ENCODE measurements at places on chromosomes 4 and X.

GRCh38 chrX:54076903-54077302, 32.6 kb upstream of the PHF8 start:
- DNase-seq = peak; percentile 49

DNA sequence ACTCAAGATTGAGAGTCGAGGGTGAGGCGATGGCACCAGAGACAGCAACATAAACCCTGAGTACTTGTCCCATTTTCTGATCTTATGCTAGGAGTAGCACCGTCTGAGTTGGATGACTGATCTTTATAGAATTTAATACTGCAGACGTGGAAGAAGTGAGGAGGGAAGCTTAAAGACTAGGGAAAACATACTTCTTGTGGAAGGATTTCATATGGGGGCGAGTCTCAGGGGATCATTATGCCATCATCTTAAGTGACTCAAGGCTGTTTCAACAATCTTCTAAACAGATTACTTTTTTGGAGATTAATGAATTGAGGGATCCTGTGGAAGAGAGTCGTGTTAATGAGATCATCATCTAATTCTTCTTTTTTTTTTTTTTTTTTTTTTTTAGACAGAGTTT, 17.2 kb upstream of the FAT1 start:
- peak; percentile 83 for DNase-seq

DNA sequence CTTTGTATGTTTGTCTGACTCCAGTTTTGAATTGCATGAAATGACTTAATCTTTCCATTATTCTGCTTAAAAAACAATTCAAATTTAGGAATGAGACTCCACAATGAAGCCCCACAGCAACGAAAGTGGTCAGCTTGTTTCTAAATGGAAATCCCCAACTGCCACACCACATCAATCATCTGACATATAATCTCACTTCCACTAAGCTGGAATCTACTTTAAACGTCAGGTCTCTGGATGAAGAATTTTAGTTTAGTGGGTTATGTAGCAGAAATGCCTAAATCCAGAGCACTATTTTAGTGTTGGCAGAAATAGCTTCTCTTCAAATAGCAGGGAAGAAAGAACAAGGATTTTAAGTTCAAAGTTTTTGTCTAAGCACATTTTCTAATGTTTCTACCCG, 1.7 kb upstream of the BMP2K start:
- DNase-seq = no peak

DNA sequence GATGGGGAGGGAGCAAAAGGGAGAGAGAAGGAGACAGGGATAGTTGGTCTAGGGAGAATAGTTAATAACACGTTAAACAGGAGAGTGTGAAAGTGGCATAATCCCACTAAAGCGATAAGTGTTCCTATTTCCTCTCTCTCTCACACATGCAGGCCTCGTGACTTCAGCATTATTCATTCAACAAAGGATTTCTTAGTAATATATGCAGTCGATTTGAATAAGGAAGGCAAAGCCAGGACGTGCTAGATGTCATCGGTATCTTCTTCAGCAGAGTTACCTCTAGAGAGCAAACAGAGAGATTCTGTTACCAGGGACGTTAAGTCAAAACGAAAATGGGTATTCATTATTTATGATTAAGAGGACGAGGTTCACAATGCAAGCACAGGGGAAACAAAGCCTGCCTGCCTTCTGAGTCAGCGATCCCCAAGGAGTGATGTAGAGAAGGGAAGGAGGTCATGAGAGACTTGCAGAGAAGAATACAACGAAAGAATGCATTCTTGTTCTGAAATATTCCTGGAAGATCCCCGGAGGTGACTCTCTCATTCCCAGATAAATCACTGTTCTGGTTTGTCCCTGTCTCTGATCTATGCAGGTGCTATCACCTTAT, 1048.4 kb downstream of the NLGN4X start:
- DNase-seq = no peak

DNA sequence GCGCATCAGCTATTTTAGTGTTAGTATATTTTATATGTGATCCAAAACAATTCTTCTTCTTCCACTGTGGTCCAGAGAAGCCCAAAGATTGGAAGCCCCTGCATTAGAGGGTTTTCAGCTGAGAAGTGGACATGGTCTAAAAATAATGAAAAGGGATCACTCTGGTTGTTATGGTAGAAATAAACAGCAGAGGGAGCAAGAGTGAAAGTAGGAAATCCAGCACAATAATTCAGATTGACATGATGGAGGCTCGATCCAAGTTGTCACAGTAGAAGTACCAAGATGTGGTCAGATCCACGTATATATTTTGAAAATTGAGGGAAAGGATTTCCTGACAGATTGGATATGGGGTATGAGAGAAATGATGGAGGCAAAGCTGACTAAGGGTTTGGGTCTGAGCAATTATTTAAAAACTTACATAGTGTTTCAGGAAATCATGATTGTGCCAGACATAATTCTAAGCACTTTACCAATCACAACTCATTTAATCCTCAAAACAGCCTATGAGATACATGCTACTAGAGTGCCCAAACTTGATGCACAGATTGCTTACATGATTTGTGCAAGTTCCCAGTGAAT, 17.0 kb upstream of the TMEM144 start:
- DNase-seq = peak; percentile 12

GRCh38 chr4:17561195-17561909, 15.6 kb upstream of the LAP3 start:
- peak; percentile 78 for DNase-seq

- peak; percentile 28 for DNase-seq
These were observed 104.4 kb downstream of the PJA1 start for GRCh38 chrX:69060631-69061408.

DNA sequence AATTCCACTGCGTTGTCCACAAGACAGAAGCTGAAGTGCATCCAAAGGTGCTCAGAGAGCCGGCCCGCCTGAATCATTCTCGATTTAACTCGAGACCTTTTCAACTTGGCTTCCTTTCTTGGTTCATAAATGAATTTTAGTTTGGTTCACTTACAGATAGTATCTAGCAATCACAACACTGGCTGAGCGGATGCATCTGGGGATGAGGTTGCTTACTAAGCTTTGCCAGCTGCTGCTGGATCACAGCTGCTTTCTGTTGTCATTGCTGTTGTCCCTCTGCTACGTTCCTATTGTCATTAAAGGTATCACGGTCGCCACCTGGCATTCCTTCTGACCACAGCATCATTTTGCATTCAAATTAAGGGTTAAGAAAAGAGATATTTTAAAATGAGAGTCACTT, 115.5 kb downstream of the NFKB1 start:
- DNase-seq = no peak

DNA sequence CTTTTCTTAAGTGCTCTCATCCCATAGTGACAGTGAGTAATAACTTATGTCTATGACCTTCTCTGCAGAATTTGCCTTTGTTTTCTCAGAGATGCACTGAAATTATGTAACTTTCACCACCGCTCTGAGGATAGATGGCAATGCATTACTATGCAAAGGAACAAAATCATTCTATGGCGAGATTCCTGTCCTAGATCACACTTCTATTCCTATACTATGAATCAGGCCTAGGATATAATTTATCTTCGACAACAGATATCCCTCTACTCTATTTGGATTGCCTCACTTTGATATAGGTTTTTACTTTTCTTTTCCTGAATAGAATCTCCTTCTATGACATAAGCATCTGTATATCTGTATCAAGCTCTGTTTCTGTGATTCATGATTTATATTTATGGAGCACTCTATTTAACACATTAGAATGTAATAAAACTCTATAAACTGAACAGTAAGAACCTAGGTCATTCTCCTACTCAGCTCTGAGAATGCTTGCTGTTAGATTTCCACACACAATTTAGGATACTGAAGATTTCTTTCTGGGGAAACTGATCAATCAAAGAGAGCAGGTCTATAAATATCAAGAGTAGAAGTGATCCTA, 1082.3 kb upstream of the ADGRL3 start:
- DNase-seq = no peak

GRCh38 chrX:112802541-112802940, 38.1 kb downstream of the AMOT start:
- no peak for DNase-seq

DNA sequence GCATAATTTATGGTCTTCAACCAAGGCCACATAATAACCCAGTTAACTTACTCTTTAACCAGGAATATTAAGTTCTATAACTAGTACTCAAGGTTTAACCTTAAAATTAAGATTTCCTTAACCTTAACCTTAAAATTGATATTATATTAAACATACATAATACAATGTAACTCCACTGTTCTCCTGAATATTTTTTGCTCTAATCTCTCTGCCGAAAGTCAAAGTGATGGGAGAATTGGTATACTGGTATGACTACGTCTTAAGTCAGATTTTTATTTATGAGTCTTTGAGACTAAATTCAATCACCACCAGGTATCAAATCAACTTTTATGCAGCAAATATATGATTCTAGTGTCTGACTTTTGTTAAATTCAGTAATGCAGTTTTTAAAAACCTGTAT, 22.8 kb downstream of the EREG start:
- DNase-seq = no peak

DNA sequence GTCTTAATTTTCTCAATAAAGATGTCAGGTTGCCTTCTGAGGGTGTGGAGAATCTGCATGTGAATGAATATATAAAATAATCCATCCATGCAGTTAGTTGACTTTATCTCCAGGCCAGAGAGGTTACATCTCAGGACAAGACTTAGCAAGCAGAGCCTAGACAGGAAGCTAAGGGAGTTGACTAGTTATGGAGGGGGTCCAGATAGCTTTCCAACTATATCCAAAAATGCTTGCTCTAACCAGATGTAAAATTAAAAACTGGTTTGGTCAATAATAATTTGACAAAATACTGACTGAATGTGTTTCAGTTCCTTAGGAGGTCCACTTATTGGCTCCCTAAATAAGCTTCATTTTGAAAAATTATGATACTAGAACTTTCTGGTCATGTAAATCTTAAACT, 101.4 kb downstream of the PAPSS1 start:
- no peak for DNase-seq

- no peak for DNase-seq
These were observed 146.8 kb downstream of the DCTD start for GRCh38 chr4:182770259-182770995.

GRCh38 chr4:85928775-85929591, 430.9 kb downstream of the MAPK10 start:
- peak; percentile 66 for DNase-seq

- DNase-seq = no peak
These were observed 291.7 kb upstream of the GATB start for GRCh38 chr4:152052451-152053057.

DNA sequence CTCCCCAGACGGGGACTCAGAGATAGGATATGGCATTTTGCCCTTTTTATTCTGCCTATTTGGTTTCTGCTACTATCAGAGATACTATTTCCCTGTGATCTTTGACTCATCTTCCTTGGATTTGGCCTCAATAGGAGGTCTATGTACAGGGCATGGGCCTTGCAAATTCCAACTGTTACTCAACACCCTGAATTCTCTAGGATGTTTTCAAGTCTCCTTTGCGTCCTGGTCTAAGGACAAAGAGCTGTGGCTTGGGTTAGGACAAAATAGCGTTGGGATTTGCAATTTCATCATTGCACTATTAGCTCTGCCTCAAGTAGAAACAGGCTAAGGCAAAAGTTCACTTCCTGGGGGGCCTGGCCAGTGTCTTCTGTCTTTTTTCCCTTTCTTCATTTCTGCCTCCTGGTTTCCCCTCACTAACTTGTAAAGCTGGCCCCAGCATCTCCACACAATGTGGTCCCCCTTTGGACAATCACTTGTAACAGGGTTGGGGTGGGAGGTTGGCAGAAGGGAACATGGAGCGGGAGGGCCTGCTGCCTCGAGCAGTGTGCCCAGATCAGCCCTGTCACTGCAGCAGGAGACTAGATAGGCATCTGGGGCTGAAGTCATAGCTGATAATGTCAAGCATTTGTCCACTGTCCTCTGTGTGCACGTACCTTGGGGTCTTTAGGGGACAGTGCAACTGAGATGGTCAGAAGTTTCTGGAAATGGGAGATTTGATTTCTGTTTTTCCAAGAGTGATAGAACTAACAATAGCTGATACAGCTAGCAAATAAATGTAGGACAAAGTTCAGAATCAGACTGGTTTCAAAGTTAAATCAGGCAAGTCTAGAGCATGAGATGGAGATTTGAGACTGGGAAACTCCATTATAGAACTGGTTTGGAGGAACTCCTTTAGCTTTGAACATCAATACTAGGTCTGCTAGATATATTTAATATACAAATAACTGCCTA, 25.8 kb upstream of the STBD1 start:
- DNase-seq = no peak

DNA sequence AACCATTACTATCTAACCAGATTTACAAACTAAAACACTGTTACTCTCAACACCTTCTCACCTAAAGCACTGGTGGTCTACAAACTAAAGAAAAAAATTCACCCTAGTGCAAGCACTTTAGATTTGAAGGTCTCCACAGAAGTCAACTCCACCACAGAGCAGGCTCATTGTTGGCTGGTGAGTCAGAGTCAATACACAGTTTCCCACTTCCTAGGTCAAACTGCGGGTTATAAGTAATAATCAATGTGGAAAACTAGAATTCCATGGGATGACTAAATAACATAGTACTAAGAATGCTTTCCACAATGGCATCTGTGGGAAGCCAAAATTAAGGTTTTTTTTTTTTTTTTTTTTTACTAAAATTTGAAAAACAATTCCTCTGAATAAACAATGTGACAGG, 191.8 kb downstream of the PDGFC start:
- DNase-seq = peak; percentile 97

DNA sequence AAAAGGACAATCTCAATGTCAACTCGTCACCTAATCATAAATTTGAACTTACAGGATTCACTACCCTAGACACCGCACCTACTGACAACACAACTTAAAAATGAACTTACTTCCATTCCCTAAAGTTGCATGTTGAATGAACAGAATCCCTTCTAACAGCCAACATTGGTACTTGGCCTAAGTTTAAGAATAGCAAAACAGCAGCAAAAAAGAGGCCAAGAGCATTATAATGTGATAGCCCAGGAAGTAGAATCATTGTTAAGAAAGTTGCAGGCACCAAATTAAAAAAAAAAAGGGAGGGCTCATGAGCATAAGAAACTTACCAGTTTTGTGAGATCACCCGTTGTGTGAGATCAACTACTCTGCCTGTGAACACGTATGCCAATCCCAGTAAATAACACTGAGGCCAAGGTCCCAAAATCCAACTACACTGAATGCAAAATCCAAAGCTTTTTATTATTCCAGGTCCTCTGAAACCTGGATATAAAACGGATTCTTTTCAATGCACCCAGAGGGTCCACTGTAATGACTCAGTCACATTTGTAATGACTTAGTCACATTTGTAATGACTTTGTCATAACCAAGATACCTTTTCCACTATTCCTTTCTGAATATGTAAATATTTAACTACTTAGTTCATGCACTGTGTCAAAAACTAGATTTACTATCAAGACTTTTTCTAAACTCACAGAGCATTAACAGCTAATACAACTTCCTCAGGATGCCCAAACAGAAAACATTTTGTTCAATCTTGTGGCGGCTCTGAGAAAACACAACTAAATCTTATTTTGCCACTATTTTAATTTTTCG, 6.8 kb downstream of the HNRNPDL start:
- peak; percentile 83 for DNase-seq

- no peak for DNase-seq
These were observed 442.7 kb downstream of the EPHA5 start for GRCh38 chr4:65227628-65228027.

DNA sequence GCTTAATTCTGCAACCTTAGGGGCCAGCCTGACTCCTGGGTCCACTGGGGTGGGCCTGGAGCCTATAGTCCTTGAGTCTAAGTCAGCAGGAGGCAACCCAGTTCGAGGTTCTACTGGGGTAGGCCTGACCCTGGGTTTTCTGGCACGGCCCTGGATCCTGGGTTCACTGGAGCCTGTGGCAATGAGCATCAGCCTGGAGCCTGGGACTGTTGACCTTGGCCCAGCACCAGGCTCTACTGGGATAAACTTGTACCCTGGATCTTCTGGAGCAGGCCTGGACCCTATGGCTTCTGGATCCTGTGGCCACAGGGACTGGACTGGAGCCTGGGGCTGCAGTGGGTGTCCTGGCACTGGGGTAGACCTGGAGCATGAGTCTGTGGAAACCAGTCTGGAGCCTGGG, 874.3 kb upstream of the INTU start:
- no peak for DNase-seq
